Renal pelvis (tissue), 12 donors: ENCODE measurements at places on chromosomes 2 and 18. TPM values are rescaled to one million over a fixed set of nuclear protein-coding genes. Genes with fewer than 3 reads are reported as not detected.

- DNase-seq = no peak
Measured at GRCh38 chr2:63871864-63872263, 30.2 kb downstream of the UGP2 start.

- no peak for DNase-seq
Measured at GRCh38 chr18:25921677-25922421, 168.6 kb downstream of the SS18 start.

- DNase-seq = no peak
Measured at GRCh38 chr2:231667496-231667895, 40.8 kb upstream of the PTMA start.

GRCh38 chr18:59851784-59852399 is 47.9 kb upstream of the PMAIP1 start:
- no peak for DNase-seq

DNA sequence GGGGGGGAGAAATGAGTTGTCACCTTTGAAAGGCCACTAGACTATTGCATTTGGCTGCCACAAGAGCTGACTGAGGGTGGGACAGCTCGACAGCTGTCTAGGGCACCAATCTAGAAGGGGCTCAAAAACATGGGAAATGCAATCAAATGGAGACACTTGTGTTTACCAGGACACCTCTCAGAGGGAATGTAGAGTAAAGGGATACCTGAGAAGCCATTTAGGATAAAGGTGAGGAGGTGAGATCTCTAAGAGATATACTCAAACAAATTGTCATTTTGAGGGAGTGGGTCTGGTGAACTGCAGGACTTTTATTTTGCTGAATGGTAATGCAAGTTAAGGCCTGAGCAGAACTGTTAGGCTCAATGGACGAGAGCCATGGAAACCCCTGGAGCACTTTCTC is 159.8 kb downstream of the DDX1 start:
- DNase-seq = no peak

GRCh38 chr2:233358947-233359346 is 4.7 kb downstream of the DGKD start:
- DNase-seq = no peak

GRCh38 chr2:33788044-33788443 is 188.9 kb upstream of the FAM98A start:
- DNase-seq = no peak

GRCh38 chr18:55839343-55839742 is 251.4 kb upstream of the TCF4 start:
- no peak for DNase-seq

- no peak for DNase-seq
Measured at GRCh38 chr18:42271647-42272414, 316.8 kb downstream of the PIK3C3 start.

GRCh38 chr2:68044099-68044498 is 18.7 kb downstream of the C1D start:
- no peak for DNase-seq

- no peak for DNase-seq
Measured at GRCh38 chr2:176120364-176121189, 1.9 kb upstream of the HOXD9 start.

GRCh38 chr18:67705748-67706147 is 189.2 kb upstream of the DSEL start:
- no peak for DNase-seq

- no peak for DNase-seq
Measured at GRCh38 chr18:59426855-59427254, 67.8 kb upstream of the LMAN1 start.

- no peak for DNase-seq
Measured at GRCh38 chr2:200226451-200227426, 79.8 kb upstream of the SPATS2L start.

The EFEMP1 gene
- 86.6 TPM for polyA plus RNA-seq

The IL36RN gene
- polyA plus RNA-seq = not detected

The ITGA4 gene
- 28.1 TPM for polyA plus RNA-seq

The TCF7L1 gene
- polyA plus RNA-seq = 62.1 TPM

The MYO5B gene
- polyA plus RNA-seq = 29.0 TPM

The SMCHD1 gene
- 78.4 TPM for polyA plus RNA-seq

The TDRD15 gene
- 0.04 TPM for polyA plus RNA-seq

The IWS1 gene
- polyA plus RNA-seq = 77.2 TPM

The TRIB2 gene
- 192 TPM for polyA plus RNA-seq
